ENCODE measurements at places on chromosomes 11 and 22. TPM values are rescaled to one million over a fixed set of nuclear protein-coding genes. Genes with fewer than 3 reads are reported as not detected.

The MGAT3 gene
- total RNA-seq = 0.98 TPM

The CRYBB1 gene
- not detected for total RNA-seq

The TBX10 gene
- not detected for total RNA-seq

The TEX54 gene
- not detected for total RNA-seq

The LGR4 gene
- 65.6 TPM for total RNA-seq

The MUC5AC gene
- not detected for total RNA-seq

DNA sequence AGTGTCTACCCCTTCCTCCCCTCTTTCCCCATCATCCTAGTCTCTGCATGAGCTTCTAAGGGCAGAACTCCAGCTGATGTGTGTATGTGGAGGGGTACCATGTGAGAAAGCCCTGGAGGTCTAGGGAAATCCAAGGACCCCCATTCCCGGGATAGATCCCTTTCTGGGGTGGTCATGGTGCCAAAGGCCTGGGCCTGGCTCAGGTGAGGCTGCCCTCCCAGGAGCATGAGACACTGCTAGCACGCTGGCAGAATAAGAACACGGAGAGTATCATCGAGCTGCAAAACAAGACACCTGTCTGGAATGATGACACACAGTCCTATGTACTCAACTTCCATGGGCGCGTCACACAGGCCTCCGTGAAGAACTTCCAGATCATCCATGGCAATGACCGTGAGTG is 19.6 kb downstream of the TUB start:
- peak; percentile 64 for DNase-seq

GRCh38 chr11:80846979-80847378 is 1406.1 kb upstream of the TENM4 start:
- DNase-seq = no peak

DNA sequence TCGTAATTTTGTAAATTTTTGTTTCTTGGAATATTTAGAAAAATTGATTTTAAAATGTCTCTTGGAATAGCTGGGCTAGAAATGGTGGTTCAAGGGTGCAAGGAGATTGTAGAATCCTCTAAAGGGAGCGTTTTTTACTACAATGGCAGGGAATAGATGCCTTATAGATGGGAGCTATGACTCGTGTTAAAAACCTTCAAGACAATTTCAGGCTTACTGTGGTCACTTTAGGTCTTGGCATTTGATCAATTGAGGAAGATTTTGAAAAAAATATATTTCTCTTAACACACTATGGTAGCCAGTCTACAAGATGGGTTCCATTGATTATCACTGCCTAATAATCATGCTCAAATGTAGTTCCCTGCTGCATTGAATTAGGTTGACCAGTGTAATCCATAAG is 25.0 kb downstream of the METTL15 start:
- no peak for DNase-seq

DNA sequence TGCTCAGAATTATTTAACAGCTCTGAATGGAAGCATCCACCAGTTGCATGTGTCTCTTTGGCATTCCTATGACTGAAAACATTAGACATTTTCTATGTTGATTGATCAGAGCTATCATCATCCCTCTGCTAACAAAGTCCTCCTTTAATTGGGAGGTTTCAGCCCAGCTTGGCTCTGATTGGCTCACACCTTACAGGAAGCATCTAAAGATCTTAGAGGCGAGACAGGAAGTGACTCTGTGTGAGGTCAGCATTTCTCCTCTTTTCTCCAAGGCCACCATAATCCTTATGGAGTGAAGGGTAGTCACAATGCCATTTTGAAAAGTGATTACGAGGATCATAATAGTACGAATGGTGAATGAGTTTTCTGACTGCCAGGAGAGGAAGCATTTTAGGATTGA is 260.8 kb downstream of the MIAT start:
- DNase-seq = no peak

GRCh38 chr11:71489311-71490043 is 36.5 kb downstream of the NADSYN1 start:
- DNase-seq = no peak

- DNase-seq = no peak
Observed at GRCh38 chr11:122850076-122850631, 11.9 kb downstream of the CRTAM start.

DNA sequence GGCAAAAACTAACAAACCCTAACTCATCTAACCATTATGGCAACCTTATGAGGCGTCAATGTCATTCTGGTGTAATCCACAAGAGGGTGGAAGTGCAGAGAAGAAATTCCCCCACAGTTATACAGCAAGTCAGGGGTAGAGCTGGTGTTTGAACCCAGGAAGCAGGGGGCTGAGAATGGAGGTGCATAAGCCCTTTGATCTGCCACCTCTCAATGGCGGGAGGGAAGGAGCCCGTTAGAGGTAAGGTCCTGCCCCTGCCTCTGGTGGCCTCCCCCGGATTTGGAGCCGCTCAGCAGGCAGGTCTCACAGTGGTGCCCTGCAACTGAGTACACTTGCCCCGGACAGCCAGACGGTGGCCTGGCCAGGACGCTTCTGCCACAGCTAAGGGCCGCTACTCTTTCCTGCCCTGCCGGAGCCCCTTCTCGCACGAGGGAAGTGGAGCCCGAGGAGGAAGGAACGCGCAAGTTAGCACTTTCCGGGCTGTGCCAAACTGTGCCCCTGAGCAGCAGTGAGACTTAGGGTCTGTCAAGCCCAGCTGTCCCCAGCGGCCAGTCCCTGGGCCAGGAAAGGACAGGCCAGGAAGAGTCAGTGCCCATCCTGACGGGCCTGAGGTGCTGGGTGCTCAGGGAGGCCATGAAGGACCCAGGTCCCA is 1.1 kb downstream of the FXYD2 start:
- DNase-seq = no peak

- DNase-seq = peak; percentile 79
Observed at GRCh38 chr22:48051796-48052620, 1289.6 kb downstream of the TBC1D22A start.

- no peak for DNase-seq
Observed at GRCh38 chr11:14768526-14769188, 123.4 kb downstream of the CYP2R1 start.

DNA sequence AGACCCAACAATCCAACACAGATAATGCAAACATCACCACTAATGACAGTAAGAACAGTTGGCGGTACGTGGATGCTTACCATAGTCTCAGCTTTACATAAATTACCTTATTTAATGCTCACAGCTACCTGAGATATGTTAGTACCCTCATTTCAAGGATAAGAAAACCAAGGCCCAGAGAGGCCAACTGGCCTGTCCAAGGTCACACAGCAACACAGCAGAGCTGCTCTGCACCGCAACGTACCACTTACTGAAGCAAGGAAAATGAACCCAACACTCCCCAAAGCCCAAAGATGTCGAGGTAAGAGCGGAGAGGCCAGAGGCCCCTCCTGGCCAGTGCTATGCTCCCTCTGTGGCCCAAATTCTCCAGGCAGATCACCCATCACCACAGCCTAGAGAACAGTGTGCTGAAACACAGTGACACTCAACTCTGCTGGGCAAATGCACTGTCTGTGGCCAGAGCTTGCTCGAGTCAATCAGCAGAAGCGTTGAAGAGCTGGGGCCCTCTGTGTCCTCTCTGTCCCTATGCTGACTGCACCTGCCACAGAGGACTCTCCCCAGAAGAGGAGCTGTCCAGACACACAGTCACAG is 14.0 kb downstream of the SHANK2 start:
- no peak for DNase-seq

GRCh38 chr22:43230971-43231723 is 44.2 kb upstream of the TTLL12 start:
- no peak for DNase-seq

DNA sequence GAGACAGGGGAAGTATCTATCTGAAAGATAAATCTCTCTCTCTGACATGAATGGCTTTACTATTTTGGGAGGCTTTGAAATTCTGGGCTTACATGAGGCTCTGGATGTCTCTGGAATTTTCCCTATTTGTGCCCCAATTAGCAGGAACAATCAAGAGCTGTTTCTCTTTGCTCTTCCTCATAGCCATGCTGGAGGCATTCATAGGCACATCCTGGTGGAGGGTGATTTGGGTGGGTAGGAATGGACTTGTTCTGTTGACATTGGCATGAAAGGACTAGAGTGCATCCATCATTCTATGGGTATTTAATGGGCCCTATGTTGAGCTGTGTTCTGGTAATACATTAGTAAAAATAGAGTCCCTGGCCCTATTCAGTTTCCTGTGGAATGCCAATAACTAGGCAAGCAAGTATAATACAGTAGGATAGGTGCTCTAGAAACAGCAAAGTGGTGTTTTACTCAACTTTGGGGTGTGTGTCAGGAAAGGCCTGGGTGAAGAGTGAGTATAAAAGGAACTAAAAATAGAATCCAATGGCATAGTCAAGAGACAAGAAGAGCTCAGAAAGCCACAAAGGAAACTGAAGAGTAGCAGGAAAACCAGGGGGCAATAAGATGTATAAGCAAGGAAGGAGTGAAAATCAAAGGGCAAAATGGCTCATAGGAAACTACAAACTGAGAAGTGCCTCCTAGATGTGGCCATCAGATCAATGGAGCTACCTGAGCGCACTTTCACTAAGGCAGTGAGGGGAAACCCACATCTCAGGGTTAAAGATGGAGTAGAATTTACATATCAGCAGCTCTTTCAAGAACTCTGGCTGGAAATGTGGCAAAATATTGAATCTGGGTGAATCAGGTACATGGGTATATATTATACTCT is 45.0 kb downstream of the CWC15 start:
- DNase-seq = peak; percentile 32

DNA sequence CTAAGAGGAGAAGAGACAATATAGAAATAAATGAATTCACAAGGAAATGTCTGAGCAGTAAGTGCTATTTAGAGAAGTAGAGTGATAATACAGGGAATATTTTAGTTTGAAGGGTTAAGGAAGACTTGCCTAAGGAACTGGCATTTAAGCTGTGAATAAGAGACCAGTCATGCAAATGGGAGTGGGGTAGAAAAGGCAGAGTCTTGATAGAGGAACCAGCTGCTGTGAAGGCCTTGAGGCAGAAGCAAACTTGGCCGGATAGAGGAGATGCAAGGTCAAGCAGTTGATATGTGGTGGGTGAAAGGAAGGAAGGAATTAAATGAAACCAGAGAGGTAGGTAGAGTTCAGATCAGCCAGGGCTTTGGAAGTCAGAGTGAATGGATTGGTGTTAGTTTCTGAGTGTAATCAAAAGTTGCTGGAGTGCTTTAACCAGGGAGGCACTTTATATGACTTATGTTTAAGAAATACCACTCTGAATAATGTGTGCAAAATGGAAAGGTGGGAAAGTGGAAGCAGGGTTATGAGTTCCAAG is 198.4 kb upstream of the SESN3 start:
- no peak for DNase-seq

DNA sequence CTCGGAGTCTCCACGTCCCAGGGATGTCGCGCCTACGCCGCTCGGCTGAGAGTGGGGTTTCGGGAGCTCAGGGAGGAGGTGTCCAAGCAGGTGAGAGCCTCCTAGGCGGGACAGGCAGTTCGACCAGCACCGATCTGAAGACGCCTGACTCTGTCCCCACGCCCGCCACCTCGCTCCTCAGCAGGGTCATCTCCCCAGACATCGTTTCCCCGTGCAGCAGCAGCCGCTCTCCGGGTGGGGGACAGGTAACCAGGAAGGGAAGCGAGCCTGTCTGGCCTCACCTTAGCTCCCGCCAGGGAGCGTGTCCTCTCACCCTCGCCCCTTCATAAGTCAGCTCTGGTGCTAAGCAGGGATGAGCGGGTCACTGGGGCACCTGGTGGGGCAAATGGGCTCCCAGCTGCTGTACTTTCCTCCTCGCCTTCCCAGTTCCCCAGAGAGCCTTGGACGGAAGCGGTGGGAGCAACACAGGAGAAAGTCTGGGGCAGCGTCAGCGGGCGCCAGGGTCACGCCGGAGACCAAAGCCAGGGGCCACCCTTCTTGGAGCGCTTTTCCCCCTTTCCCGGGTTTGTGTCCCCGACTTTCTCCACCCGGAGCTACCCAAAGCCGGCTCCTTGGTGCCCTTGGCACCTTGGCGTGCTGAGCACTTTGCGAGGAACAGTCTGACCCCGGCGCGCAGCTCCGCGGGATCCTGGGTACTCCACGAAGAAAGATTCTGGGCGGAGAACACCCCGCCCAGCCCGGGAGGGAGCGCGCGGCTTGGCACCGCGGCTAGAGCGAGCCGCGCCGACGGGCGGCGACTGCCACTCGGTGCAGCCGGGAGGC is 1.6 kb downstream of the SPON1 start:
- DNase-seq = no peak

- no peak for DNase-seq
Observed at GRCh38 chr22:41009222-41009948, 58.2 kb downstream of the RBX1 start.

- no peak for DNase-seq
Observed at GRCh38 chr11:96306933-96307775, 35.8 kb downstream of the MAML2 start.

DNA sequence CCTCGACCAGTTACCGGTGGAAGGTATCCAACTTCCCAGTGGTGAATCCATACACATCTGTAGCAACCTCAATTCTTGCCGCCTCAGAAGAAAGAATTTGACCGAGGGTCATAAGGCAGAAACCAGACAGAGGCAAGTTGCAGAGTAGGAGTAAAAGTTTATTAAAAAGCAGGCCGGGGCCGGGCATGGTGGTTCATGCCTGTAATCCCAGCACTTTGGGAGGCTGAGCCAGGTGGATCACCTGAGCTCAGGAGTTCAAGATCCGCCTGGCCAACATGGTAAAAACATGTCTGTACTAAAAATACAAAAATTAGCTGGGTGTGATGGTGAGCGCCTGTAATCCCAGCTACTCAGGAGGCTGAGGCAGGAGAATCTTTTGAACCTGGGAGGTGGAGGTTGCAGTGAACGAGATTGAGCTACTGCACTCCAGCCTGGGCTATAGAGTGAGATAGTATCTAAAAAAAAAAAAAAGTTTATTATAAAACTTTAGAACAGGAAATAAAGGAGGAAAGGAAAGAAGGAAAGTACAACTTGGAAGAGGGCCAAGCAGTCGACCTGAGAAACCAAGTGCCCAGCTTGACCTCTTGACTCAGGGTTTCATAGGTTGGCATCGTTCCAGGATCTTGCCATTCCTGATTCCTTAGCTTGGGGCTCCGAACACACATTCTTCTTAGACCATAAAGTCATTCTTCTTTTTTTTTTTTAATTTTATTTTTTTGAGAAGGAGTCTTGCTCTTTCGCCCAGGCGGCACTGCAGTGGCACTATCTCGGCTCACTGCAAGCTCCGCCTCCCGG is 27.8 kb downstream of the RGL4 start:
- DNase-seq = no peak

DNA sequence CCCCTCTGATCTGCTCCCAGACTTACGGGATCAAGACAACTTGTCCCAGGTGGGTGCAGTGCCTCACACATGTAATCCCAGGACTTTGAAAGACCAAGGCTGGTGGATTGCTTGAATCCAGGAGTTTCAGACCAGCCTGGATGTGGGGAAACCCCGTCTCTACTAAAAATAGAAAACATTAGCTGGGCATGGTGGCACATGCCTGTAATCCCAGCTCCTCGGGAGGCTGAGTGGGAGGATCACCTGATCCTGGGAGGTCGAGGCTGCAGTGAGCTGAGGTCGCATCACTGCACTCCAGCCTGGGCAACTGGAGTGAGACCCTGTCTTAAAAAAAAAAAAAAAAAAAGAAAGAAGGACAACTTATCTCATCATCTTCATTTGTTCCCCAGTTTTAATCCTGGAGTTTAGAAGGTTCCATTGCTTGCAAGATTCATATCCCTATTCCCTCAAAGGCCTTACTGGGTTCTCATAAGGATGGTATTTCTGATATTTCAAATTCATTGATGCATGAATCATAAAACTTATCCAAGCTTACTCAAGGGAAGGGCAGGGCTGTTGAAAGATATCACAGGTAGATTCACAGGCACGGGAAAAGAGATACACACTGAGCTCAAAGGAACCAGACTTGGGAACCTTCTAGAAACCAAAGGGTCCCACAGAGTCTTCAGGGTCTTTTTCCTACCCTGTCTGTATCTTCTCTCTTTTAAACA is 14.6 kb downstream of the ENDOD1 start:
- no peak for DNase-seq

- DNase-seq = no peak
Observed at GRCh38 chr22:20438678-20439492, 1.3 kb upstream of the SCARF2 start.

Data from vagina (tissue), 2 donors.